ENCODE measurements at places on chromosomes 3 and 15.

DNA sequence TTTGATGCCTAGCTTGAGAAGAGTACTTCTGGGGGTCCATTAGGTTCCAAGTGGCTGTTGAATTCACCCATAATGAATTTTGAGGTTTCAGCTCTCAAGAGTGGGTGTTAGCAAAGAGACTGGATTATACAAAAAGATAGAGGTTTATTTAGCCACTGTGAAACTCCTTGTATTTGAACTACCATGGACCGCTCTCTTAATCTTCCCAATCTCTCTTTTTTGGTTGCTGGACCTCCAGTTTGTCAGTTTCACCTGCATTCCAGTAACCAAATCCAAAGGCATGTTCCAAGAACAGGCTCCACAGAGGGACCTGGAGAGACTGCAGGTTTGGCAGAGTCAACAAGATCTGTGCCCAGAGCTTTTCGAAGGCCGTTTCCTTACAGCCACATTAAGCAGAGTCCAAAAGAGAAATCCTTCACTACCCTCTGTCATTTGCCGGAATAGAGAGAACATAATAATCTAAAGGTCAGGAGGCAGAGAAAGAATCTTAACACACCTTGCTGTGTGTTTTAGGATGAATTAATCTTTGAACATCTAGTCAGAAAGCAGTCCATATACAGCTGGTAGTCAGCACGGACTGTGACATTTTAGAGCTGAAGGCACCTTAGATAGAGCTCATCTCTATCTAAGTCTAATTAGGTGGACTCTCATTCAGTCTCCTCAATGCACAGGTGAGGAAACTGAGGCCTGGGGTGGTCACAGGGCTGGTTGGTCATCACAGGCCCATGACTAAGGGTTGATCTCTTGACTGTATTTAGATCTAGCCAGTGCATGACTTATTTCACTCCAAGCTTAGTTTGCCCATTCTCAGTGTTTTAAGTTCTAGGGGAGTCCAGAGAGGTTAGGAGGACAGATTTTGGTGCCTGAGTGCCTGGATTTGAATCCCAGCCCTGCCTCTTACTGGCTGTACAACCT lies 1.3 kb downstream of the ABHD2 start:
- DNase-seq, result no peak

DNA sequence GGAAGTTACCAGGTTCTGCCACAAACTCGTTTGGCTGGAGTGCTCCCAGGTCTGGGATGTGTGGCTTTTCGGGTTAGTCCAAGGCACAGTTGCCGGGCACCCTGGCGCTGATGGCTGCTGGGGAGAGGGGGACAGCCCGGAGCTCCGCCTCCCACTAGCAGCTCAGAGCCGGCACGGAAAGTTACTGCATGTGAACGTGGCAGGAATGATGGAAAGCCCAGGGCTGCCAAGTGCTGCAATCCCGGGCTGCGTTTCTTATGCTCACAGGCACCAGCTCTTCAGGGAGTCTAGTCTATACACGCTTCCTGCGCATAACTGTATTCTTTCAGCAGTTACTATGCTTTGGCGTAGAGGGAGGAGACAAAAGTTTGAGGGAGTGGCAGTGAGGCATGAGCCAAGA lies 141.8 kb upstream of the ICE2 start:
- no peak for DNase-seq

GRCh38 chr15:66049353-66049752 lies 180.1 kb downstream of the RAB11A start:
- no peak for DNase-seq

- no peak for DNase-seq
These were observed 177.1 kb upstream of the ICE2 start for GRCh38 chr15:60656041-60656440.

DNA sequence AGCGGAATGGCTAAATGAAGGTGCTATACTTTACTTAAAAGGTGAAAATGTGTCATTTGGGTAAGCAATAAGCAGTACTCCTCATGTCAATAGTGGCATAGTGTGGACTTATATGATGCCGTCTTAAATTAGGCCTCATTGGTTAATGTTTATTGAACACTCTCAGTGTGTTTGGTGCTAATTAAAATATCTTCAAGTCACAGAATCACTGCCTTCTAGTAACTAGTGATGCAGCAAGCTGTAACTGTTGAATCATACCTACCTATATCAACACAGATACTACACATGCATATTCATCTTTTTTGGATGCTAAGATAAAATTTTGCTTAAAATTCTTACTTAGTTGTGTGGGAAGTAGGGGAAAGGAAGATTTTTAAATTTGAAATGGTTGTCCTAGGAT lies 30.7 kb downstream of the ARHGAP31 start:
- no peak for DNase-seq

DNA sequence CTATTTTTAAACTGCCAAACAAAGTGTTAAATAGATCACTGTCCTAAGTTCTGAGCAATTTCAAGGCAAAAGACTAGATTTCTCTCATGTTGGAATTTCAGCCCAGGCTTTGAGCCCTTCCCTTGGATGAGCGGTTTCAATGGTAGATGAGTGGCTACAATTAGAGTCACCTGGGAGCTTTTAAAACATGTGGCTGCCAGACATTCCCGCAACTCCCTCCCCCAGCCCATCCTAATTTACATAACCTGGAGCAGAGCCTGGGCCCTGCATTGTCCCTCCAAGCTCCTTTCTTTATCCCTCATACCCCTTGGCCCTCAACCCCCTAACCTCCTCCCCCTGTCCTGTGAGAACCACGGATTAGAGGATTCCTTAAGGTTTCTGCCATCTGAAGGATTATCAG lies 357.5 kb upstream of the UMPS start:
- DNase-seq, result no peak

- DNase-seq, result no peak
These were observed 14.5 kb downstream of the GOLIM4 start for GRCh38 chr3:168081171-168081771.

DNA sequence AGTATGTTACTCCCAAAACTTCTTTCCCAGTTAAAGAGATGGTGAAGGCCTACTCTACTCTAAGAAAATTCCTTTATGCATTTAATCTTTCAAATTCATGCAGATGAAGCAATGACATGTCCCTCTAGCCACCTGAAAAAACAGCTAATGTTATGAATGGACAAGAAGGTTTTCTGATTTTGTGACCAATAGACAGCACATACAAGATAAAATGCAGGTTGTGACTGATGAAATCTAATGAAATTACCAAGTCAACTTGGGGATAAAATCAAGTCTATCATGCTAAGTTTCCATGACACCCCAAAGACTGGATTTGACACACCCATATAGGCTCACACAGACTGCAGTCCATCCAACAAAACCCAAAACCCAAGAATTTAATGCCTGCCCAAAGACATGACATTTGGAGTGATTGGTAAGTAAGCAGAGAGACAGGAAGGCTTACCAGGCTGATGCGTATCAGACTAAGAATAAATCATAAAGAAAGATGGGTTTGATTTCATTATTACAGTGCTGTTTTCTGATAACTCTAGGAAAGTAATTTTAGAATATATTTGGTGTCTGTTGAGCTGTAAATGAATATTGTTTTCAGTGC lies 26.4 kb downstream of the CD47 start:
- no peak for DNase-seq

DNA sequence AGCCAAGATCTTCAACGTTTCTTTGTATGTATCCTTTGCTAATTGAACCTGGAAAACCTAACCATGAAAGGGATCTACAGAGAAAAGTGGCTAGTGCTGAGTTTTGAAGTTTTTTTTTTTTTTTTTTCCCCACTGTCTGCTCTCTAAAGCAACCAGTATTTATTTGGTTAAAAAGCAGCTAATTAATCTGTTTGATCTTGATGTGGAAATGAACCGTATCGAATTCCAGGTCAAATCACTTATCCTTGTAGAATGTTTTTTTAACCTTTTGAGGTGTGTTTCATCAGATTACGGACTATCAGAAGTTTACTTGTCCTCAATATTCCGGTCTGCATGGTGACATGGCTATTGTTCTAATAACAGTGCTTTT lies 117.2 kb downstream of the FNDC3B start:
- no peak for DNase-seq

GRCh38 chr15:35102186-35102585 lies 17.1 kb upstream of the NANOGP8 start:
- DNase-seq, result no peak

DNA sequence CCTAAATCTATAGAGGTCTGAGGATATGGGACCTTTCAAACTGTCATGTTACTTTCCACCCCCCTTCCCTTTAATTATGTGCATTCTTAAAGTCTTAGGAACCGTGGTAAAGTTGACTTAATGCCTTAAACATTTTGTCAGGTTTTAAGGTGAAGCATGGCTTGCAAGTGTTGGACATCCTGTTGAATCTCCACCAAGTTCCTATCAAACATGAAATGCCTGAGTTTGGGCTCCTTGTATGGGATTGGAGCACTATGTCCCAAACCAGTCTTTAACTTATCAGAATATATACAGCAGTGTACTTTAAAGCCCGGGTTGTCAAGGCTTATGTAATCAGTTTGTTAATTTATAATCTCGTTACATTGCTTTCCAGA lies 1.1 kb downstream of the SNRK start:
- no peak for DNase-seq

GRCh38 chr3:107954845-107955244 lies 136.0 kb downstream of the CD47 start:
- DNase-seq, result no peak

- no peak for DNase-seq
These were observed 19.8 kb upstream of the CHCHD6 start for GRCh38 chr3:126684218-126684751.

DNA sequence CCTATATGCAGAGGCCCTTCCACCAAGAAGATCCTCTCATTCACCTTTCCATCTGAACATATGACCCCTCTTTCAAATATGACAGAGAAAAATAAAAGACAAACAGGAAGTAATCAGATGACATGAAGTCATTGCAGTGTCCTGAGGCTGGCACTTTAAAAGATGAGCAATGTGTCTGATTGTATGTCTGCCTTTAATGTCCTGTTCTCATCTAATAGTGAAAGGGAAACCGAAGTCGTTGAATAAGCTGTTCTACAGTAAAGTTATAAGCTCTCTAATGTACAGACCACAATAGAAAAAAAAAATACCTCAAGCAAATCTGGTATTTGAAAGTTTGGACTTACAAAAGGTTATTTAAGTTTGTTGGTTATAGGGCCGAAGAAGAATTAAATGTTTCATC lies 243.0 kb downstream of the CLSTN2 start:
- DNase-seq, result no peak

- DNase-seq, result no peak
These were observed 8.0 kb upstream of the KNG1 start for GRCh38 chr3:186708983-186709679.

DNA sequence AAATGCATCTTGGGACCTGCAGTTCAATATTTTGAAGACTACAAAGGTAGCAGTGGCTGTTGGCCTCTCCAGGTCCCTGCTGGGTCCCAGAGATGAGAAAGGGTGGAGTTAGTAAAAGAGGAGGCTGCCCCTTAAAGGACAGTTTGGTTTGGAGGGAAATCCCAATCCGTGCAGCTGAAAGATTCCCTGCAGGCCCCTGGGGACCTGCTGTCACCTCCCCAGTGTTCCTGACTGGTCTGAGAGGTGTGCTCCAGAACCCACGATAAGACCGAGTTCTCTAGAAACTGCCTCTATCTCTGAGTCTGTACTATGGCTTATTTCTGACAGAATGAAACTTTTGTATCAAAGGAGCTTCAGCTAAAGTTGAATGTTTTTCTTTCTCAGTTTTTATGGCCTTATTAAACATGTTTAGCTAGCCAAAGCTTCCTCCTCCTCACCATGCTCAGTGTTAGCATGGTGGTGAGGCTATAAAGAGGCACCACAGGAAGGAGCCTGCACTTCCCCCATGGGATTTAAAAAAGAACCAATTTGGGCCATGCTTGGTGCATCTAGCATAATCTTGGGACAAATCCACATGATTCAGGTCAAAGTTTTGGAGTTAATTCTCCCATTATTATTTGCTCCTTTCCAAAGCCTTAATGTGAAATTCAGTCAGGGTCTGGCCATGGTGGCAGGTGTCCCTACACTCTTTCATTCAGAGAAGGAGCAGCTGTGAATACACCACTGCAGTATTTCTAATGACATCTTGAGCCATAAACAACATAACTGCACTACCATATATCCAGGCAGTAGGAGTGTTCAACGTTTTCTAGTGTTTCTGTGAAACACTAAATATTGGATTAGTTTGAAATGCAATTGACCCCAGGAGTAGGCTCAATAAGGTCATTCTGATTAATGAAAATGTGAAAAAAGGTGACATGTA lies 74.4 kb downstream of the ATP1B3 start:
- DNase-seq, result no peak

DNA sequence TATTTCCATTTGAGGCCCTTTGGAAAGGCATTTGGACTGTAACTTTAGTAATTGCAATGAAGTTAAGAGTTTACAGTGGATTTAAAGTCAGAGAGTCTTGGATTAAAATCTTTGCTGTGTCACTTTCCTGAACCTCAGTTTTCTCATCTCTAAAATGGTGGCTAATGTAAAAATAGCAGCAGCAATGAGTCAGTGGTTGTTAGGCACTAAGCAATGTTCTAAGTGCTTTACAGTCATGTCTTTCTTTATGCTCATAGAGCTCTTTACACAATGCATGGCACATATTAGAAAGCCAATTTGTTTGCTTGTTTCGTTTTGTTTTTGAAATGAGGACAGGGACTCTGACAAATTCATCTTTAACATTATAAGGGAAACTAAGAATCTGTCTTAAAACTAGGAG lies 222.7 kb upstream of the DNAJC19 start:
- DNase-seq, result no peak

GRCh38 chr3:116135457-116136085 lies 309.7 kb downstream of the LSAMP start:
- no peak for DNase-seq

DNA sequence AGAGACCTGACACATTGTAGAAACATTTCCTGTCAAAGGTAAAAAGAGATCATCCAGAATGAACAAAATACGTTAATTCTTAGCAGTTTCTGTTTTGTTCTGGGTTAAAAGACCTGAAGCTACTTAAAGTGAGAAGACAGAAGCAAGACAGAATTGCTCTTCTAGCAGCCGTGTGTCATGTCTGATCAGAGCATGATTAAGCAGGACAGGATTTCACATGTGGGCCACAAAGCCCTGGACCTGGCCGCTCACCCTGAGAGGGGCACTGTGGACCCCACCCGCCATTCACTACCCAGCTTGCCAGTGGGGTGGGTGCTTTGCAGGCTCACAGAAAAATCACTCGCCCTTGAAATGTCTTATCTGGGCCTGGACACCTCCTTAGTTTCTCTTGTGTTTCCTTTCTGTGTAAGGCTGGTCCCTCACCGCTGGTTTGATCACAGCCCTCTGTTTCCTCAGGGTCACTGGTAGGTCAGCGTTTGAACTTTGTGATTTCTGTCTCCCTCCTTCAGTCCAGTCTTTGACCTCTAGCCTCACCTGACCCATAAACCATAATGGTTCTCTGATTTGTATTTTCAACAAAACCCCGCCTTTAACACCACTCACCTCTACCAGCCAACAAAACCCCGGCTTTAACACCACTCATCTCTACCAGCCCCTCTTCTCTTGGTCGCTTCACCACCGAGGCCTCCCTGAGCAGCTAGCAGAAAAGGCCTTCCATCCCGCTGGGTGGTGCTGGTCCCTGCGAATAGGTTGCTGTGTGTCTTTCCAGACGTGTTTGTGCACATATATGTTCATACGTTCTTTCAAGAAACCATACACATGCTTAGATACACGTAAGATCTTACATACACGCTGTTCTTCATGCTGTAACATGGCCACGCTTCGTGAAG lies 185.0 kb downstream of the OR4M2 start:
- no peak for DNase-seq

Measured in activated T-cell treated with anti-CD3 and anti-CD28 coated beads, Interleukin-2, amount 50 U/mL, for 72 hours (primary cell).